ENCODE measurements at places on chromosomes 3 and 15.

DNA sequence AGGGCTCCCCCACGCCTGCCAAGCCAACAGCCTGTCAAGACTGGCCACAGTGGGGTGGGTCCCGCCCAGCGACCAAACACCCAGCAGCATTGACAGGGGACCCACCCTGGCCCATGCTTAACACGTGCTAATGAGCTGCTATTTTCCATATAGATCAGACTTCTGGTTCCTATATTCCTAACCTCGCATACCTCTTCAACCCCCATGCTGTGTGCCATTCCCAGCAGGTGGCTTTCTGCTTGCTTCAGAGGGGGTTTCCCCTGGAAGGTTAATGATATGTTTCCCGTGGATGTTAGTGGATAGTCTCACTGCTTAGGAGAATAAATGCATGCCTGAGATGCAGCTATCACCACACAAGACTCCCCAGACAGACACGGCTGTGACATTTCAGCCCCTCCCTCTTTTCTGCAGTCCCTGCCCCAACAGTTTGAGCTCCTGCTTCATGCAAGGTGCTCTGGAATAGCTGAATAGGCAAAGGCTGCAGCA is 37.9 kb upstream of the MGLL start:
- DNase-seq = no peak

DNA sequence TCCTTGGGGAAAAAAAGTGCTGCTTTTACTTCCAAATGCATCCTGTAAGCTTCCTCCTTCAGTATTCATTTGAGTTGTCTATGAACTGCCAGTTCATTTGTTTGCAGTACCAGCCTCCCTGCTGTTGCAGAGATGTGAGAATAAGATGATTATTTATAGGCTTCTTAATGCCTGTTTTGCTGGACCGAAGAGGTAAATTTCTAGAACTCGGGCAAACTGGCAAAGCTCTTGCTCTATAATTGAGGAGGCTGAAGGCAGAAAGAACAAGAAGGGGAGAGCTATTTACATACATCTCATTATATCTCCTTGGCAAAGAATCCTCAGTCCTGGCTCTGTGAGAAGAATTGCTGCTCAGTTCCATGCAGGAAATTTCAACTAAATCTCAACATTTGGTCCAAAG is 790.4 kb downstream of the GRM7 start:
- DNase-seq = no peak

- no peak for DNase-seq
Measured at GRCh38 chr15:71015342-71015741, 99.9 kb upstream of the THSD4 start.

DNA sequence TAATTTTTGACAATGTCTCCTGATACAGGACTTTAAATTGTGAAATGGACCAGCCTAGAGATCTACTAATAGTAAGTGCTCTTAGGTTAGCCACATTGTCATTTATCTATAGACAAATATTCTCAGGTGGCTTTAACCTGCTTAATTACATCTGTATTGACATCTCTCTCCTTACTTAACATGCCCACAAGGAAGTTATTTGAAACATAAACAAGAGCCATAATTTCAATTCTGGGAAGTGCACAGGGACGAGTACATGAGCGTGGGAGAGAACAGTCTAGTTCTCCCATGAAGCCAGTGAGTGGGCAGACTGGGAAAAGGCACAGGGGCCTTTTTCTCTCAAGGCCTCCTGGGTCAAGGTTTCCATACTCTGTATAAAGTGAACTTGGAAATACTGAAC is 54.2 kb downstream of the NEK10 start:
- DNase-seq = no peak

DNA sequence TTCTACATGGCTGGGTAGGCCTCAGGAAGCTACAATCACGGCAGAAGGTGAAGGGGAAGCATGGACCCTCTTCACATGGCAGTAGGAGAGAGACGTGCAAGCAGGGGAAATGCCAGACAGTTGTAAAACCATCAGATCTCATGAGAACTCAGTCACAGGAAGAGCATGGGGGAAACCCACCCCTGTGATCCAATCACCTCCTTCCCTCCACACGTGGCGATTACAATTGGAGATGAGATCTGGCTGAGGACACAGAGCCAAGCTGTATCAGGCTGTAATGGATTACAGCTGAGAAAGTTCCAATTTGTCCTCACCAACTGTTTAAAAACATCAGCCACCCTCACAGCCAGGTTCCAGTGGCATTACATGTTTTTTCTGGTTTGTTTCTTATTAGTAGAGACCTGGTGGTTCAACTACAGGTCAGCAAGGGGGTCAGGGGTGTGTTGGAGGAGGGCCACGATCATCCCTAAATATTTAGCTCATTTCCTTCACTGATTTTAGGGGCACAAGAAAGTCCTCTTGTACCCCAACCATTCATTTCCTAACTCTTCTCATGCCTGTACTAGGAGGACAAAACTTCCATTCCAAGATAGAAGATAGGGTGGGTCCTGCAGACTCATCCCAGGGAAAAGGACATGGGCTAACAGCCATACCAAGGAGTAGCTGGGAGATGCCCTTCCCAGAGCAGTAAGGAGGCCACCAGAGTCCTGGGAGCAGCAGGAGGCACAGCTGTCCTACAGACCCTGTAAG is 54.4 kb downstream of the ANXA2 start:
- no peak for DNase-seq

DNA sequence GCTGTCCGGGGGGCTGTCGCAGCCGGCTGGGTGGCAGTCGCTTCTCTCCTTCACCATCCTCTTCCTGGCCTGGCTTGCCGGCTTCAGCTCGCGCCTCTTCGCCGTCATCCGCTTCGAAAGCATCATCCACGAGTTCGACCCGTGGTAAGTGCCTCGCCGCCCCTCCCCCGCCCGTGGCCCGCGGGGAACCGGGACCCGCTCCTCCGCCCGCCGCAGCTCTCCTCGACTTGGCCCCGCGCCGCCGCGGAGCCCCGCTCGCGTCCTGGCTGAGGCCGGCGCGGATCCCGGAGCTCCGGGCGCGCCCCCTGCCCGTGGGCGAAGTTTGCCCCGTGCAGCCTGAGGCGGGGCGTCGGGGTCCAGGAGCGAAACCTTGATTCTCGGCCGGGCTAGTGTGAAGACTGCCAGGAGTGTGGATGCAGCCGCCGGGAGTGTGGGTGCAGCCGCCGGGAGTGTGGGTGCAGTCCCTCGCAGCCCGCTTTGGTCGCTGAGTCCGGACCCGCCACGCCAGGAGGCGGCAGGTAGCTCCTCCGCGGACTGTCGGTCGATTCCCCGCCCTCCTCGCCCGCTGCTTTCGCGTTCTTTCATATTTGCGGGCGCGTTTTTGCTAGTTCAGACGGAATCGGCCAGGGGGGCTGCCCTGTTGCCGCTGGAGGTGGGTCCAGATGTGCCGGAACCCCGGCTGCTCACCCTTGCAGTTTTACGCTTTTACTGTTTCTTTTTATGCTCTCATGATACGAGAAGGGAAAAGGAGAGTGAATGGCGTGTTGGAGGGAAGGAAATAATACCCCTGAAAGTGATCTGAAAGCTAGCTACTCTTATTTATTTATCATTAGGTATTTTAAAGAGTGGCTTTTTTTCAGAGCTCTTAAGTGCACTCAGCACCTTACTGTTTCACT is 692 bp downstream of the STT3B start:
- DNase-seq = peak; percentile 48

DNA sequence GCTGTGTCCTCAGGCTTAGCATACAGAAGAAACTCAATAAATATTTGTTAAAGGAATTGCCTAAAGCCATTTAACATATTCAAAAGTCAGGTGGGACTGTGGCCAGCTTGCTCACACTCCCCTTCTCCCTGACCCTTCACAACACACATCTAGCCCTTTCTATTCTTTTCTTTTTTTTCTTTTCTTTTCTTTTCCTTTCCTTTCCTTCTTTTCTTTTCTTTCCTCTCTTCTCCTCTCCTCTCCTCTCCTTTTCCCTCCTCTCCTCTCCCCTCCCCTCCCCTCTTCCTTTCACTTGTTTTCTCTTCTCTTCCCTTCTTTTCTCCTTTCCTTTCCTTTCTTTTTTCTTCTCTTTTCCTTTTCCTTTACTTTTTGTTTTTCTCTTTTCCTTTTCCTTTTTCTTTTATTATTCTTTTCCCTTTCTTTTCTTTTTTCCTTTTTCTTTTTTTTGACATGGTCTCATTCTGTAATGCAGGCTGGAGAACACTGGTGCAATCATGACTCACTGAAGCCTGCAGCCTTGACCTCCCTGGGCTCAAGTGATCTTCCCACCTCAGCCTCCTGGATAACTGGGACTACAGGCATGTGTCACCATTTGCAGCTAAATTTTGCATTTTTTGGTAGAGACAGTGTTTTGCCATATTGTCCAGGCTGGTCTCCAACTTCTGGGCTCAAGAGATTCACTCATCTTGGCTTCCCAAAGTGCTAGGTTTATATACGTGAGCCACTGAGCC is 377.8 kb downstream of the GRM7 start:
- no peak for DNase-seq

GRCh38 chr15:97406841-97407240 is 553.7 kb upstream of the ARRDC4 start:
- no peak for DNase-seq

GRCh38 chr3:78831446-78831972 is 936.3 kb downstream of the ROBO1 start:
- no peak for DNase-seq

- DNase-seq = no peak
Measured at GRCh38 chr3:141561426-141562034, 74.7 kb downstream of the RASA2 start.

DNA sequence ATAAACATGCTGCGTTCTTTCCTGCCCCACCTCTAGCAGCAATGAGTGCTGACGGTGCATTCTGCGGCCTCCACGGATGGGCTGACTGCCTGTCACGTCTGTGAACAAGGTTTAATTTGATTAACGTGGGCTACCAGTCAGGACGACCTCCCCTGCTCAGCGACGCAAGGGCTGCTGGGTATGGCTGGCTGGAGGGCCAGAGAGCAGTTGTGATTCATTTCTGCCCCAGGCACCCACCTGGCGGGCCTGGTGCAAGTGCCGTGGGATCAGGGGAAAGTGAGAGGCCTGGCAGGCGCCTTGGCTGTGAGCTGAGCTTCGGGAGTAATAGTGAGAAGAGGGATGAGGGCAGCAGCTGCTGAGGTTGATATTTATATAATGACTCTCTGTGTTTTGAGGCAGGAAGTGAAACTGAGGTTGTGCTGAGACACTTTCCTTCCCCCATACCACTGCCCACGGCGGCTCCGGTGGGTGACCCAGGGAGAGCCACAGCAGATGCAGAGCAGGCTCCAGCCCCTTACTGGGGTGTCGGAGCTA is 190.4 kb upstream of the BCL6 start:
- peak; percentile 9 for DNase-seq

GRCh38 chr3:127184870-127185216 is 8.1 kb upstream of the PRR23E start:
- no peak for DNase-seq

GRCh38 chr3:138066383-138066782 is 49.0 kb downstream of the DZIP1L start:
- no peak for DNase-seq

GRCh38 chr3:3685721-3686120 is 113.5 kb upstream of the LRRN1 start:
- DNase-seq = no peak

DNA sequence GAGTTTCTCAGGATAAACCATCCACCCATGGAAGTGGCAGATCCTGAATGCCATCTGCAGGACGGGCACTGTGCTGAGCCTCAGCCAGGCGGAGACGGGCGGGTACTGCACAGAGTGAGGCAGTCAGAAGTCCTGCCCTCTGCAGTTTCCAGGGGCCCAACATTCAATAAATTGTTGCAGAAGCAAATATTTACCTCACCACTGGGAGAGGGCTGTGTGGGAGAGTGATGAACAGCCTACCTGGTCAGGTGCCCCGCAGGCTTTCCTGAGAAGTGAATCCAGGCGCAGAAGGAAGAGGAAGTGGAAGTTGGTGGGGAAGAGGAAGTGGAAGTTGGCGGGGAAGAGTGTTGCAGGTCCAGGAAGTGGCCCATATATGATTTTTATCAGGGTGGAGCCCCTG is 100.8 kb downstream of the SLCO3A1 start:
- no peak for DNase-seq

GRCh38 chr3:142574665-142575064 is 3.9 kb downstream of the ATR start:
- DNase-seq = no peak

DNA sequence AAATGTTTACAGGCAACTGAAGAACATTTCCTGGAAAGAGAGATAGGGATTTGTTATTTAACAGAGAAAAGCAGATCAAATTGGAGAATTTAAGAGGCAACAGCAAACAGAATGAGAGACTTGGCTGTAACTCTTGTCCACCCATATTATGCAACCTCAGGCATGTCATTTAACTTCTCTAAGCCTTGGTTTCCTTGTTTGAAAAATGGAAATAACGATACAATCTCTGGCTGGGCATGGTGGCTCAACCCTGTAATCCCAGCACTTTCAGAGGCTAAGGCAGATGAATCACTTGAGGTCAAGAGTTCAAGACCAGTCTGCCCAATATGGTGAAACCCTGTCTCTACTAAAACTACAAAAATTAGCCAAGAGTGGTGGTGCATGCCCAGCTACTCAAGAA is 23.7 kb downstream of the ARRDC4 start:
- DNase-seq = no peak

- no peak for DNase-seq
Measured at GRCh38 chr3:85710490-85710889, 751.7 kb downstream of the CADM2 start.

- no peak for DNase-seq
Measured at GRCh38 chr3:45011756-45012508, 14.2 kb upstream of the CLEC3B start.

DNA sequence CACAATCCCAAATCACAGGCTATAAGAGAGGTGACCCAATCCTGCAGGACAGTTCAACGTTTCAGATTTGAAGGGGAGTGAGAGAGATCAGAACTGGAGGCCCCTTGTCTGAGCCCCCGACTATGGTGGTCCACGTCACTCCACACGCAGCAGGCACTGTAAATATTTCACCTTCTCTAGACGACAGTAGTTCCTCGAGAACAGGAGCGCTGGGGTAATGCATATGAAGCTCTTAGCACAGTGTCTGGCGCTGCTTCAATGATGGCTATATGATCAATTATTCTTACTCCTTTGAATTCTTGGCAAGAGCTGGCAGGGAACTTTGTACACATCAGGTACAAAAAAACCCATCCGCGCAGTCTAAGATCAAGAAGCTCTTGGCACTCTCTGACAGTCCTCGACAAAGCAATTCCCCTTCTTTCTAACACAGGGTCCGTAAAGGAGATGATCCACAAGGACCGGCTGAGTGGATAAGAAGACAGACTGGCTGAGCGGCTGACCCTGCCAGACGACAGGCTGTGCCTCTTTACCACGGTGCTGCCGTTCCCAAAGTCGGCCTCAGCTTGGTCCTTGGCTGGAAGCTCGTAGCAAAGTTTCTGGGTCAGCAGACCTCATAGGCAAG is 522 bp upstream of the NRROS start:
- no peak for DNase-seq

GRCh38 chr3:150149651-150150051 is 179.0 kb upstream of the PFN2 start:
- DNase-seq = no peak

- peak; percentile 23 for DNase-seq
Measured at GRCh38 chr3:195802261-195802701, 9.4 kb downstream of the MUC4 start.

DNA sequence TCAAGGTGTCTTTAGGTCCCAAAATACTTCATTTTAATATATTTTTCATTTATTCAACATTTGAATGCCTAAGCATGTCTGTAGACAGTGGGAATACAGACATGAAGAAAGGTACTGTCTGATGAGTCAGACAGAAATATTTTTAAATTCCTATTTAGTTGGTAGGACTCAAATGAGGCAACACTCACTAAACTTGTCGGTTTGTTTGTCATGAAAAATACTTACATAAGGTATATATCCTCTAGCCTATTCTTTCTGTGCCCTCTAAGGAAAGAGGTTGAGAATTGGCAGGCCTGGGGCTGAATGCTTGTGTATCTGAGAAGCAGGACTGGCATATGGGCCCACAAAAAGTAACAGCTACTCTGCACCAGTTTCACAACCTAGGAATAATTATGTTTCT is 423.6 kb upstream of the MDFIC2 start:
- DNase-seq = no peak

- DNase-seq = no peak
Measured at GRCh38 chr15:29040370-29040751, 154.6 kb downstream of the APBA2 start.
